ENCODE measurements at places on chromosomes 5 and 9.
A peak's percentile ranks its signal among the peaks of the same experiment; 100 is the strongest.

GRCh38 chr5:143775258-143775657 lies 36.7 kb upstream of the HMHB1 start:
- DNase-seq: peak; percentile 19

DNA sequence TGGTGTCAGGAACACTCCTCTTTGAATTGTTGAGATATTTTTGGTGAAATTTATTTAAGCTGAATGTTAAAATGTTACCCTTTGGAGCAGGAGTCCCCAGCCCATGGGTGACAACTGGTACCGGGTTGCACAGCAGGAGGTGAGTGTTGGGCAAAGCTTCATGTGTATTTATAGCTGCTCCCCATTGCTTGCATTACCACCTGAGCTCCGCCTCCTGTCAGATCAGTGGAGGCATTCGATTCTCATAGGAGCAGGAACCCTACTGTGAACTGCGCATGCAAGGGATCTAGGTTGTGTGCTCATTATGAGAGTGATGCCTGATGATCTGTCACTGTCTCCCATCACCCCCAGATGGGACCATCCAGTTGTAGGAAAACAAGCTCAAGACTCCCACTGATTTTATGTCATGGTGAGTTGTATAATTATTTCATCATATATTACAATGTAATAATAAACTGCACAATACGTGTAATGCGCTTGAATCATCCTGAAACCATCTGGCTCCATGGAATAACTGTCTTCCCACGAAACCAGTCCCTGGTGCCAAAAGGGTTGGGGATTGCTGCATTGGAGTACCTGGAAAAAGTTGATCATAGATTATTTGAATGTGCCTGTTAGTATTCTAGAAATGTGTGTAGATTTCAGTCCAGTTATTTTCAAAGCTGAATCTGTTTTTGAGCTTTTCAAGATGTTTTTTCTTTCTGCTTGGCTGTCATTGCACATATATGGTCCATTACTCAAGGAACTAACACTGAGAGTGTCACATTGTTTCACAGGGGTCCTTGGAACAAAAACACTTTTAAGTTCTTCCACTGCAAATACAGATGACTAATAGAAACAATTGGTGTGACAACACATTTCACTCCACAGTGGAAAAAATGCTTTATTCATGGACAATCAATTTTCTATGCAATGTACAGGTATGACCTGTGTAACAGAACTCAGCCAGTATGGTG lies 104.6 kb upstream of the TNFAIP8 start:
- DNase-seq: no peak

DNA sequence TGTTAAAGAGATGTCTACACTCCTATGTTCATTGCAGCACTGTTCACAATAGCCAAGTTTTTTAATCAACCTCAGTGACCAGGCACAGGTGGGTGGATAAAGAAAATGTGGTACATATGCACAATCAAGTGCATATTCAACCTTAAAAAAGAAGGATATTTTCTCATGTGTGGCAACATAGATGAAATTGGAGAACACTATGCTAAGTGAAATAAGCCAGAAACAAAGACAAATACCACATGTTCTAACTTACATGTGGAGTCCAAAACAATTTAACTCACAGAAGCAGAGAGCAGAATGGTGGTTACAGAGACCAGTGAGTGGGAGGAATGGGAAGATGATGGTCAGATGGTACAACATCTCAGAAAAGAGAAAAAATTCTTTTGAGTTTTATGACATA lies 31.8 kb downstream of the ANXA1 start:
- no peak for DNase-seq

- DNase-seq: peak; percentile 49
These were observed 1.0 kb downstream of the EGR1 start for GRCh38 chr5:138466125-138466899.

- no peak for DNase-seq
These were observed 74.7 kb downstream of the LNPEP start for GRCh38 chr5:97010606-97011005.

- DNase-seq: no peak
These were observed 128.0 kb downstream of the PIP5K1B start for GRCh38 chr9:68832861-68833518.

GRCh38 chr5:139082813-139083498 lies 115.2 kb downstream of the SIL1 start:
- DNase-seq: no peak

- no peak for DNase-seq
These were observed 8.1 kb downstream of the RPS6 start for GRCh38 chr9:19371942-19372341.

DNA sequence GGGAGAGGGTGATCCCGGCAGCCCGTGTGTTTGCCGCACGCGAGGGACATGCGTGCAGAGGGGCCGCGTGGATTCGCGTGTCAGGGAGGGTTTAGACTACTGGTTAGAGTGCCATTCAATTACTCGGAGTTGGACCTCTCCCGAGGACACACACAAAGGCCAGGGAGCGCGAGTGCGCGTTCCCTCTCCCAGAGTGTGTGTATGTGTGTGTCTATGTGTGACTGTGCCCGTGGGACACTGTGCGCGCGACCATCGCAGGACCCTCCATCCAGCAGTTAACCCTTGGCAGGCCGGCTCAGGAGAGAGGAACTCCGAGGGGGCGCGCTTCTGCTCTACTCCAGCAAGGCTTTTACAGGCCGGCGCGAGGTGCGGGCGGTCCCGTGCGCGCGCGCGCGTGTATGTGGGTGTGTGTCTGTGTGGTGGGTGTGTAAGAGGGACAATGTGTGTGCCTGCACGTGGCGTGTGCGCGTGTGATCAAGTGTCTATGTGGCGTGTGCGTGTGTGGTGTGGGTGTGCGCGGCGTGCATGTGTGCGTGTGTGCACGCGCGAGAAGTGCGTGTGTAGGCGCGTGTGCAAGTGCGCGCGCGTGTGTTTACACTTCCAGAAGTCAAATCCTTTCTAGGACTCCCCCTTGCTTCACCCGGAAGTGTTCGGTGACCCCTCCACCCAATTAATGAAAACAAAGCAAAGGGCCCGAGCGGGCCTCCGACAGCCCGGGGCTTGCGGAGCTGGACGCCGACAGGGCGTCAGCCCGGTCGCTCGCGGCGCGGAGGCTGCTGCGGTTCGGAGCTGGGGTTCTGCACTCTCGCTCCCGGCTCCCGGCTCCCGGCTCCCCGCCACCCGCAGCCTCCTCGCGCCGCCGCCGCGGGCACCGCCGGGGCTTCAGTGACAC lies 75.3 kb upstream of the TBCA start:
- peak; percentile 52 for DNase-seq

DNA sequence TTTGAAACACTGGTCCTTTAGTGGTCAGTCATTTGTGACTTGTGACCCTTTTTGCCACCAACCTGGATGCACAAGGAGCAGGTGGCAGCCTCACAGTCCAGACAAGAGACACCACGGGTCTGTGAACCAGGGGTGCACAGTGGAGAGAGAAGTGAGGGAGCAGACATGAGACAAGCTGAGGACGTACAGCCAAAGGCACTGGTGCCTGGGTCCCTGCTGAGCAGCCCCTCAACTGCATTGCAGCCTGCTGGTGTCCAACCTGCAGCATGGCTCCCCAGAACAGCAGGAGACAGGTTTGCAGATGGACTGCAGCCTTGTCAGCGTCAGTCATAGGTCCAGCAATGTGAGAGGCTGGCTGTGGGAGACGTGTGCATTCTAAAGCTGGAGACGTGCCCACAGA lies 124.2 kb upstream of the FSTL4 start:
- no peak for DNase-seq

GRCh38 chr9:95425910-95426551 lies 90.7 kb downstream of the PTCH1 start:
- DNase-seq: peak; percentile 51

DNA sequence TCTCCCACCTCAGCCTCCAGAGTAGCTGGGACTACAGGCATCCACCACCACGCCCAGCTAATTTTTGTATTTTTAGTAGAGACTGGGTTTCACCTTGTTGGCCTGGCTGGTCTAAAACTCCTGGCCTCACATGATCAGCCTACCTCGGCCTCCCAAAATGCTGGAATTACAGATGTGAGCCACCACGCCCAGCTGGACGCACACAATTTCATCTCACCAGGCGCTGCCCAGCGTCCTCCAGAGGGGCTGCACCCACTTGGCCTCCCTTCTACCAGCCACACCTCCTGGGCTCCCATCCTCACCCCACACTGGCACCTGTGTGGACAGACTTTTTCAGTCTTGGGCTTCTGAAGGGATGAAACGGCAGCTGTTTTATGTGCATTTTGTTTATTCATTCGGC lies 3.8 kb upstream of the EXOC3 start:
- no peak for DNase-seq

- DNase-seq: no peak
These were observed 1.3 kb downstream of the SCGB3A1 start for GRCh38 chr5:180589771-180590542.

- DNase-seq: peak; percentile 43
These were observed 12.7 kb downstream of the DUSP1 start for GRCh38 chr5:172758077-172758833.

- no peak for DNase-seq
These were observed 35.5 kb downstream of the CAMK4 start for GRCh38 chr5:111259636-111260035.

DNA sequence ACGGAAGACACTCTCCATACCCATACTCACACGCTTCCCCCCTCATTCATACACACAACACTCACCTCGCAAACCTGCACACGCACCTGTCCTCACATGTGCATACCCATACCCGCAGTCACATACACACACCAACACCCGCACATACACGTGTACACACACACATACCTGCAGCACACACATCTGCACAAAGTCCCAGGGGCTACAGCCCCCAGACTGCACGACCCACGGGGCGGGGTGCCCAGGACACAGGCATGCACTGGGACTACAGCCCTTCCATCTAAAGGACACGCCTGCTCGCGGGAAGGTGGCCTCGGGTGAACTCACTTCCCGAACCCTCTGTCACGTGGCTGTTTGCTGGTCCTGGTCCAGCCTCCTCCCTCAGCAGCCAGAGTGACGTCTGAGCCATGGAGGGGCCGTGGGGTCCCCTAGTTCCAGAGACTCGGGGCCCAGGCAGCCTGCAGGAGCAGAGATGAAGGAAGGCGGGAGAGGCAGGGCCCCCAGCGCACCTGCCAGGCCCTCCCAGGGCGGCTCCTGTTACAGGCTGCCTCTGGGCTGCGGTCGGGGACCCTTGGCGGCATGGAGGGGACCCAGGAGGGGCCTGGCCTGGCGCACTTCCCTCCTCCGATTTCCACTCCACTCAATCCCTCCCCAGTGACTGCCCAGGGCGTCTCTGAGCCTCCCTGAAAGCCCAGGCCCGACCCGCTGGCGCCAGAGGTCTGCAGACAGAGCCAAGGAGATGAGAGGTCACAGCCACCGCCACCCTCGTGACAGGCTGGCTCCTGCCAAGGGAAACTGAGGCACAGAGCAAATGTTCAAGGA lies 8.1 kb downstream of the SLC12A7 start:
- DNase-seq: peak; percentile 49

GRCh38 chr9:124297551-124297901 lies 39.8 kb downstream of the NEK6 start:
- DNase-seq: peak; percentile 91

DNA sequence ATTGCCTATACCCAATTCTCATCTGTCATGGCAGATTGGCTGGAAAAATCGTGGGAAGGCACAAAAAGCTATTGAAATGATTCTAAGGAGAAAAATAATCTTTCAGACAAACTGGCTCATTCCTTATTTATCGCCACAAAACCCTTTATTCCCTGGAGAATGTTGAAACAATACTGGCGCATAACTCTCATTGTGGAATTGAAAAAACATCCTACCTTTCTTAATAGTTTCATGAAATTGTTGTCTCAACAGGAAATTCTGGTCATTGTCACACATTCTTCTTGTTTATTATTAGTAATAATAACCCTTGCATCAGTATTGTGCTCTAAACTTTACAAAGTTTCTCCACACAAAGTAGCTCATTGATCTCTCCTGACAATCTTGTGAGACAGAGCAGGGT lies 48.9 kb upstream of the COL15A1 start:
- no peak for DNase-seq

DNA sequence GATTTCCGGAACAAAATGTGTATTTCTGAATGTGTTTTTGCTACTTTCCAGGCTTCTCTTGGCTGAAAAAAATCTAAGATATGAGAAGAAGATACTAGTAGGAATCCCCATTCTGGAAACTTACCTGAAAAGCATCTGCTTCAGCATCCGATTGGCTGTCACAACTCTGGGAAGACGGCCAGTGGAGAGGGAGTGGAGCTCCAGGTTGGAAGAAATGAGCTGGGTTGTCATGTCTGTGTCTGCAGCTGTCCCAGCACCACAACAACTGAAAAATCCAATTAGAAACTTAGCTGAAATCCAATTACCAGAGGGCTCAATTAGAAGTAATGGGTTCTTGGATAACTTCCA lies 3.0 kb downstream of the PSMB7 start:
- DNase-seq: no peak

DNA sequence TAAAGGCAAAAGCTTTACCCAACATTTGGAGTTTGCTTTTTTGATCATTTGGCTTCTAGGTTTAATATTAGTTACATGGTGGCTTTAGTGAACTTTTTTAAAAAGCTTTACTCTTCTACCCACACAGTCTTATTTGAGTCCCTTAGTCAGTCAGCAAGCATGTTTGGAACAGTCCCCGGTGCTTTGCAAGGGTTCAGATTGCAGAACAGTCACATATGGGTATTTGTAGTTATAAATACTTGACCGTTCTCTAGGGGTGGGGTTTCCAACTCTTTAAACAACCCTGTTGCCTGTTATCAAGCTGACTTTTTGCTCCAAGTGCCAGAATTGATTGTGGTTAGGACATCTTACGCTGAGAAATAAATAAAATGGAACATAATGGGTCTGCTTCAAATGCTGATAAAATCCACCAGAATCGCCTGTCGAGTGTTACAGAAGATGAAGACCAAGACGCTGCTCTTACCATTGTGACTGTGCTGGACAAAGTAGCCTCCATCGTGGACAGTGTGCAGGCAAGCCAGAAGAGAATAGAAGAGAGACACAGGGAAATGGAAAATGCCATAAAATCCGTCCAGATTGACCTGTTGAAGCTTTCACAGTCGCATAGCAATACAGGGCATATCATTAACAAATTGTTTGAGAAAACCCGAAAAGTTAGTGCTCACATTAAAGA lies at the start of gene CAVIN4:
Gene CAVIN4 (plus strand): TSS at position 304 of the 673 bp plus-strand sequence. CDS start 65 bp downstream, at position 369.
- no peak for DNase-seq

GRCh38 chr5:9545136-9545991 lies 511 bp downstream of the SEMA5A start:
- DNase-seq: no peak

- DNase-seq: no peak
These were observed 142.6 kb upstream of the LMX1B start for GRCh38 chr9:126471084-126471624.

DNA sequence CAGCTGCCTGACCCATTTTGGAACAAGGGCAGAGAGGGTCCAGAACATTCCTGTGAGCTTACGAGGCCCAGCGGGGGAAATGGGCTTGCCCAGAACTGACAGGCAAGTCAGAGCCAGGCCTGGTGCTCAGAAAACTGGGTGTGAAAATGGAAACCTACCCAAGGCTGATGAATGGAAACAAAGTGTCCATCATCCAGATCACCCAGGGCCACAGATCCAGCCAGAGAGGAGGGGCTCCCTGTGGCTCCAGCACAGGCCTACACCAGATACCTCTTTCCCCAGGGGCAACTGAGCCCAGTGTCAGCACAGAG lies 3.1 kb downstream of the CLTB start:
- no peak for DNase-seq

DNA sequence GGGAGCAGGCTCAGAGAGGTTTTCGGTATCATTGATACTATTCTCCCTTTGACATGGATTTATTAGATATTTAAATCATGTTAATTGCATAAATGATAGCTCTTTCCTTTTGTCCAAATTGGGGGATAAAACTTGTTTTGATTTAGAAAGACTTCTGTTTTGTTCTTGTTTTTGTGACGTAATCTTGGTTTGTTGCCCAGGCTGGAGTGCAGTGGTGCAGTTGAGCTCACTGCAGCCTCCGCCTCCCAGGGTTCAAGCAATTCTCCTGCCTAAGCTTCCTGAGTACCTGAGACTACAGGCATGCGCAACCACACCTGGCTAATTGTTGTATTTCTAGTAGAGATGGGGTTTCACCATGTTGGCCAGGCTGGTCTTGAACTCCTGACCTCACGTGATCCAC lies 7.1 kb downstream of the MAT2B start:
- DNase-seq: no peak
